ENCODE measurements at places on chromosomes 3 and 15.

DNA sequence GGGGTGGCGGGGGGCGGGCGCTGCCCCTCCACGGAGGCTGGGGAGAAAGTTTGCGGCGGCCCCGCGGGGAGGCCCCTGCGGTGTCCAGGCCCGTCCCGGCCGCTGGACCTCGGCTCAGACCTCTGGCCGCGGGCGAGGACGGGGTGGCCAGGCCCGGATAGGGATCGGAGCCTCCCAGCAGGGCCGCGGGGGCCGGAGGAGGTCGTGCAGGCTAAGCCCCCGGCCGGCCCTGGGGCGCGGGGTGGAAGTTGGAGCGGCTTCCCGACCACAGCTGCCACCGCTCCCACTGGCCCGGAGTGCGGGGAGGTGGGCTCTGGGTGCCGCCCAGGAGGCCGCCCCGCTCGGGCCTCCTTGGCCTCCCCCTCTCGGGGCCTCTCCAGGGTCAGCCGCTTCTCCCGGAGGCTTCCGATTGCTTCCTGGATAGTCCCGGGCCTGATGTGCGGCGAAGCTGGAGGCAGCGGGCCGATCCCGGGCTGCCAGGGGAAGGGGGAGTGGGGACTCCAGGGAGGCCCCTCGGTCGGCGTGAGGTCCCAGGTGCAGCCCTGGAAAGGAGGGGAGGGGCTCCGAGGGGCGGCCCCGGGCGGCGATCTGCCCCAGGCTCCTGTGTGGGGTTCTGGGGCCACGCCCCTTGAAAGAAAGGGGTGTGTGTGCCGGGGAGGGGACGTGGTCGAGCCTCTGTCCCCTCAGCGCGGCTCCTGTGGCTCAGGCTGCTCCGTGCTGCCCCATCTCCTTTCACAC lies 907 bp downstream of the PLXNA1 start:
- no peak for DNase-seq

DNA sequence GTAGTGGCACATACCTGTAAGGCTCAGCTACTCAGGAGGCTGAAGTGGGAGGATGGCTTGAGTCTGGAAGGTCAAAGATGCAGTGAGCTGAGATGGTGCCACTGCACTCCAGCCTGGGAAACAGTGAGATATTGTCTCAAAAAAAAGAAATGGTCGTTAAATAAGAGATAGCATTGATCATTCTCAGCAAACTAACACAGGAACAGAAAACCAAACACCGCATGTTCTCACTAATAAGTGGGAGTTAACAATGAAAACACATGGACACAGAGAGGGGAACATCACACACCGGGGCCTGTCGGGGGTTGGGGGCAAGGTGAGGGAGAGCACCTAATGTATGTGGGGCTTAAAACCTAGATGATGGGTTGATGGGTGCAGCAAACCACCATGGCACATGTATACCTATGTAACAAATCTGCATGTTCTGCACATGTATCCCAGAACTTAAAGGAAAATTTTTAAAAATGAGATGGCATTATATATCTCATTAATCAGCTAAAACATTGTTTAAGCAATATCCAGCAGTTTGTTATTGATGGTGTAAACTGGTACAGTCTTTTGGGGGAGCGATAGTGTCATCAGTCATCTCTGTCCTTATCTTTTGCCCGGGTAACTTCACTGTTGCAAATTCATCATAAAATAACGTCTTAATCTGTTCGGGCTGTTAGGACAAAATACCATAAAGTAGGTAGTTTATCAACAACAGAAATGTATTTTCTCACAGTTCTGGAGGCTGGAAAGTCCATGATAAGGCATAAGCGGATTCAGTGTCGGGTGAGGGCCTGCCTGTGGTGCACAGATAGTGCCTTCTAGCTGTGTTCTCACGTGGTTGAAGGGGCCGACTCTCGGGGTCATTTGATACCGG lies 1.7 kb upstream of the MAN2A2 start:
- DNase-seq, result no peak

DNA sequence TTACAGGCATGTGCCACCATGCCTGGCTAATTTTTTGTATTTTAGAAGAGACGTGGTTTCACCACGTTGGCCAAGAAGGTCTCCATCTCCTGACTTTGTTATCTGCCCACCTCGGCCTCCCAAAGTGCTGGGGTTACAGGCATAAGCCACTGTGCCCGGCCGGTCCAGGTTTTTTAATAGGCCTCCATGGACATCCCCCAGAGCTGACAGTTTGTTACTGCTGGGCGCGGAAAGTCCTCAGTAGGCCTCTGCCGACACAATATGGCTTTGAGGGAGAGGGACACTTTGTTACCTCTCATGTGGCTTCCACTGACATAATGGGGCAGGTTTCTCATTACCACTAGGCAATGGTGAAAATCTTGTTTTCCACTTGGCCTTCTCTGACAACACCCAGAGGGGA lies 152.0 kb downstream of the WNT7A start:
- no peak for DNase-seq

DNA sequence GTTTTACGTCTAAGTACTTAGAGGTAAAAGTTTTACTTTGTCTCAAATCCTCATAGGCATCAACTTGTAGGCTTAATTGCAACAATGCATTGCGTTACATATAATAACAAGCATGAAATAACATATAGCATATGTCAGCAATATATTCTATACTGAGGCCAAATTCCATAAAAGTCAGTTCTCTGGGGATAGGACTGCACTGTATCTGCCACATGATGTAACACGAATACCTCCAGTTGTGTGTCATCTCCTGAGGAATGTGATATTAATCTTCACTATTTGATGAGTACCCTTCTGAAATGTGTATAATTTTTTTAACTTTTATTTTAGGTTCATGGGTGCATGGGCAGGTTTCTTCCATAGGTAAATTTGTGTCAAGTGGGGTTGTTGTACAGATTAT lies 126.4 kb downstream of the IMPG2 start:
- DNase-seq, result no peak

DNA sequence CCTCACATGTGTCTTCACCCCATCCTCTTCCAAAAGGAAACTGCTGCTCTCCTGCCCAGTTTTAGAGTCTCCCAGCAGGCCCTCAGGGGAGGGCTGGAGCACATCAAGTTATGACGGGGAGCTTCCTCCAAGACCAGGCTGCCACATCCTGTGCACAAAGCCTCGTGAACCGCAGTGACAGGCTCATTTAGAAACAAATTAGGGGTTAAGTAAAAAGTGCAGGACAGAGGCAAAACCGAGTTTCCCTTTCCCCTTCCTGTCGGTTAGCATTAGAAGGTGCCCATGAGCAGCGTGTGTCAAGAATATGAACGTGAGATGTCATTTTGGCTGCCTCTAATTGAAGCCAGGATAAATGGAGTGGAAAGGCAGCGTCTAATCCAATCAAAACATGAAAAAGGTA lies 199.7 kb downstream of the ARRDC4 start:
- DNase-seq, result no peak
